ENCODE measurements at places on chromosomes 4 and X.

- no peak for DNase-seq
Observed at GRCh38 chrX:71671938-71672337, 4.6 kb downstream of the LOC101059915 start.

DNA sequence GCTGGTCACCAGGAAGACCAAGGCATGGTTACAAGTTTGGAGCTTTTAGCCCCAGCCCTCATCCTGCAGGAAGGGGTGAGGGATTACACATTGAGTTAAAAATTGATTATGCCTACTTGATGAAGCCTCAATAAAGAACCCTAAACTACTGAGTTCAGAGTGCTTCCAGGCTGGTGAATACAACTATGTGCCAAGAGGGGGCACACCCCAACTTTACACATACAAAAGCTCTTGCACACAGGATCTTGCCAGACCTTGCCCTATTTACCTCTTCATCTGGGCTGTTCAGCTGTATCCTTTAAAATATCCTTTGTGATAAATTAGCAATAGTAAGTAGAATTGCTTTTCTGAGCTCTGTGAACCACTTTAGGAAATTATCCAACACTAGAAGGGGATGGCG lies 489.3 kb downstream of the INPP4B start:
- no peak for DNase-seq

- DNase-seq = no peak
Observed at GRCh38 chrX:11759172-11759460, 1.1 kb downstream of the MSL3 start.

DNA sequence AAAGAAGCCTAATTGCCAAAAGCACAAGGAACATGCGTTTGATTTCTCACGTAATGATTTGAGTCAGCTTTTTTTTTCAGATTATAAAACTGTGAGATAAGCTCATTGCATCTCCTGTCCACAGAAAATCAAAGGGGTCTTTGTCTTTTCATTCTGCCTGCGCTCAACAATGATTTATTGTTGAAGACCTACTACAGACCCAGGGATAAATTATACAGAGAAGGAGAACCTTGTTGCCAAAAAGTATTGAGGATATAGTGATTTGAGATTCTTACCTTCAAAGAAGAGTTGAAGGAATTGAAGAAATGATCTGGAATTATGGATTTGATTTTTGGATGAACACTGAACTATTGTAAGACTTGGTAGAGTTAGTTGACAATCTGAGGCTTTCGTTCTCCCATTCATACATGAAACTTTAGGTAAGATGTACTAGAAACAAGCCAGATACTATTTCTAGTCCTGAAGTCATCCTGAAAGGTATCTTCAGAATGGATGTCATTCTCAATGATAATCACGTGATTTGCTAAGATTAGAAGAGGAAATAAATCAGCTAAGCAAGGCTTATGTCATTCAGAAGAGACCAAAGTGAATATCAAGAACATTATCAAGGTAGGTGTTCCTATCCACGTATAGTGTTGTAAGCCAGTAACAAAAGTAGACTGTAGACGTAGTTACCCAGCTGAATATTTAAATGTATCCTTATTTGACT lies 71.1 kb upstream of the SCOC start:
- DNase-seq = no peak

DNA sequence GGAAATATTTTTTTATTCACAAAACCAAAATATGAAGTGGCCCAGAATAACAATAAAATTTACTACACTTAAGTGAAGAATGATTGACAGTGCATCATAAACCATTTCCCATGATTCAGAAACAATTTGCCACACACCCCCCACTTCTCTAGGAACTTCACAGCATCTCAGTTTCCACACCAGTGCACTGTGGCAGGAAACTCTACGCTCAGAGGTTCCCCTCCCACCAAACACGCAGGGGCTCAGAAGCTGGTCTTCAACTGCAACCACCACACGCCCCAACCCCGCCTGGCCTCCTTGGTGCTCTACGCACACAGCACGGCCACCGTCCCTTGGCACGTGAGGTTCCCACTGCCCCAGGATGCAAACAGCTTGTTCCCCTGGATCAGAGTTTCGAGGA lies 63.7 kb downstream of the ZFYVE28 start:
- no peak for DNase-seq

DNA sequence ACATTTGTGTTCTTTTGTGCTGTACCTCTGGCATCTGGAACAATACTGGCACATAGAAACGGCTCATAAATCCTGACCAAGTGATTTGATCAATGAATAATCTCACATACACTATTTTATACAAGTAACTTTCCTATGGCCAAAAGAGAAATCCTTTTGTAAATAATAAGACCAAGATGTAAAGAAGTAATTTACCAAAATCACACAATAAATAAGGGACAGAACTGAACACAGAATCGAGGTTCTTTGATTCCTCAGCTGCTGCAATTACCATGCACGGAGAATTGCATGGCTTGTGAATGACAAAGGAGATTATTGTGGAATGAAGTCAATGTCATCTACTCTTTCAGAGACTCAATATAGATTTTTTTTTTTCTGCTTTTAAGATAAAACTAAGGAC lies 576.8 kb upstream of the SMIM31 start:
- DNase-seq = peak; percentile 88

- no peak for DNase-seq
Observed at GRCh38 chr4:185700048-185700447, 111.9 kb downstream of the SORBS2 start.

DNA sequence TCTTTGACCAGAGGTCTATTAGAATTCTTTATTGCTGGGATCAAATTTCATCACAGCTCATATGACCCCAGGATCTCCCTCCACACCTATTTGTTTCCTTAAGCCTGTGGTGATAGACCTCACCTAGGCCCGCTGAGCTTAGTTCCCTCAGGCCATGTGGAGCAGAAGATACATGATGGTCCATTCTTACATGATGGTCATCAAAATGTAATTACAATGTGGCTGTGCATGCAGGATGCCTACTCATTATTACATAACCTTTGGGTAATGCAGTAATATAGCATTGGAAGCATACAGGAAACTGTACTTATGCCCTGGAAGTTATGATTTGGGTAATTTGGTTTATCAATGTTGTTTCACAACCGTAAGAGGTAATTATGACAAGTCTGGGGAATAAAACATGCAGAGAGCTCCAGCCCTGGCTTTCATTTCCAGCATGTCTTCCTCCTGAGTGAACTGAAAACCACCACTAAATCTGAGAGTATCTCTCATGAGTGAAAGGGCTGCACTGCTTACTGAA lies 67.0 kb upstream of the AGA start:
- no peak for DNase-seq

- DNase-seq = no peak
Observed at GRCh38 chr4:82293304-82293703, 80.5 kb downstream of the HNRNPD start.

- DNase-seq = no peak
Observed at GRCh38 chrX:154509455-154509854, 6.6 kb downstream of the FAM3A start.

DNA sequence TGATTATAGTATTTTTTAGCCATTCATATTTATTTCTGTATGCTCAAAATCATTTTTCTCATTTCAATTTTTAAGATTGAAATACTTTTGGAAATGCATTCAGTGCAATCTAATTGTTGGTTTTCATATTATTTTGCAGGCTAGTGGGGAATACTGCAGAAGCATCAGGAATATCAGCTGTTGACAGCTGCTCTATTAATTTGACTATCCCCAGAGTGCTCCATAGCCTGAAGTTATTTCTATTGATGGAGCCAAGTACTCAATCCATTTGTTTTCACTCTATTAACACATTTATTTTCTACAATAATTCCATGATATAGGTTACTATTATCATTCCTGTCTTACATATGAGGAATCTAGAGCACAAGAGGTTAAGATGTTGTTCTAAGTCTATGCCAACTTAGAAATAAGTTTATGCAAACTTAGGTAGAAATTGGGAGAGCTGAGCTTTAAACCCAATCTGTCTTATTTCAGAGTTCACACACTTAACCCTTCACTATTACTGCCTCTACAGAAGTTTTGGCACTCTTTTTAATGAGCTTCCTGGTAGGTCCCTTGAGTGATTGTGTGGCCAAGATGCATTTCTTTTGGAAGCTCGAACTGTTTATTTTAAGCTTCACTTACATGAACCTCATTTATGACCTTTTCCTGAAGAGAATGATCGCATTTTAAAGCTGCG lies 65.6 kb upstream of the PCDH18 start:
- no peak for DNase-seq

DNA sequence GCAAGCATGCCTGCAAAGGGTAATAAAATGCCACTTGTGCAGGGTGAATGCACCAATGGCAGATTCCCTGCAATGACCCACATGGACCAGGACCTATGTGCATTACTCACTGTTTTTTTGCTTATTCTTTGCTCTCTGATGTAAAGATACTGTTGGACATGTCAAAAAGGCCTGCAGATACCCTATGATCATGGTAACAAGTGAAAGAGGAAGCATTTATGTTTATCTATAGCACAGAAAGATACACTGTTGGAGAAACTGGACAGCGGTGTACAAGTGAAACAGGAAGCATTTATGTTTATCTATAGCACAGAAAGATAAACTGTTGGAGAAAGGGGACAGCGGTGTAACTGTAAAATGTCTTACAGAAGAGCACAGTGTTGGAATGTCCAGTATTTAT lies 127.5 kb downstream of the PAPSS1 start:
- no peak for DNase-seq

- DNase-seq = no peak
Observed at GRCh38 chrX:110989869-110990268, 106.1 kb upstream of the PAK3 start.

DNA sequence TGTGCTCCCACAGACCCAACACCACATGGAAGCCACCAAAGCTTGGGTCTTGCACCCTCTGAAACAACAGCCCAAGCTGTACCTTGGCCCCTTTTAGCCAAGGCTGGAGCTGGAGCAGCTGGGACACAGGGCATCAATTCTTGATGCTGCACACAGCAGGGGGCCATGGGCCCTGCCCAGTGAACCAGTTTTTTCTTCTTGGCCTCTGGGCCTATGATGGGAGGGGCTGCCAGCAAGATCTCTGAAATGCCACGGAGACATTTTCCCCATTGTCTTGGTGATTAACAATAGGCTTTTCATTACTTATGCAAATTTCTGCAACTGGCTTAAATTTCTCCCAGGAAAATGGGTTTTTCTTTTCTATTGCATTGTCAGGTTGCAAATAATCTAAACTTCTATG lies 49.0 kb downstream of the SPANXA2 start:
- no peak for DNase-seq

- no peak for DNase-seq
Observed at GRCh38 chr4:107278791-107279483, 242.8 kb upstream of the DKK2 start.

- no peak for DNase-seq
Observed at GRCh38 chr4:150394046-150394445, 187.9 kb upstream of the MAB21L2 start.

GRCh38 chr4:140326395-140326993 lies 47.0 kb upstream of the SCOC start:
- peak; percentile 24 for DNase-seq

GRCh38 chr4:158811704-158812103 lies 42.9 kb downstream of the FNIP2 start:
- DNase-seq = no peak

DNA sequence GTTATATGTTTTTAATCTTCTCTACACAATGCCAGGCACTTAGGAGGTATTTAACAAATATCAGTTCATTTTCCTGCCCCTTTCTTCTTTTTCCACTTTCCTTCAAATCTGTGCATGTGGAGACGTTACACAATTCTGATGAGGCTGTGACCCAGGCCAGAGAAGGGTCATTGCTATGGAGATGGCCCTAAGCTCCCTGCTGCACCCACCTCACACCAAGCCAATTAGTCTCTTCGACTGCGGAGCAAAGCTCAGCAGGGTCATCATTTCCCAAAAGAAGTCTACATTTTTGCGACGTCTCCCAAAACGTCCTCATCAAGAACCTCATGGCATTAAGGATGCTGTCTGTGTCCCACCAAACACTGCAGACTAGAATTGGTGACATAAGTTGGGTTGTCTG lies 28.9 kb upstream of the VEGFD start:
- DNase-seq = no peak

DNA sequence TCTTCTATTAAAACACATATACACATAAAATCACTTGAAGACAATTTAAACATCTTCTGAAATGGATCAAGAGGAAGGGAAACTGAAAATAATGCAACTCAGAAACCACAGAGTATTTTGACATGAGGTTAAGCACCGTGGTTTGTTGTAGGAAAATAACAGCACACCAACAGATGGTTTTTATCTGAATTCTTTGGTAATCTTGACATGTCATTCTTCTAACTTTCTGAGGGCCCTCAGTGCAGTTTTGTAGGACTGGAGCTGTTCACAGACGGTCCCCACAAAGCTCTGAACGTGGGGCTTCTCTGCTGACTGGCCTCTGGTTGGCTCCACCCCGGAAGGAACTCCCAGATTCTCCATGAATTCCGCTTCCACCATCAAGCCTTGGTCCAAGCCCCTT lies 16.0 kb upstream of the TLR8 start:
- no peak for DNase-seq

DNA sequence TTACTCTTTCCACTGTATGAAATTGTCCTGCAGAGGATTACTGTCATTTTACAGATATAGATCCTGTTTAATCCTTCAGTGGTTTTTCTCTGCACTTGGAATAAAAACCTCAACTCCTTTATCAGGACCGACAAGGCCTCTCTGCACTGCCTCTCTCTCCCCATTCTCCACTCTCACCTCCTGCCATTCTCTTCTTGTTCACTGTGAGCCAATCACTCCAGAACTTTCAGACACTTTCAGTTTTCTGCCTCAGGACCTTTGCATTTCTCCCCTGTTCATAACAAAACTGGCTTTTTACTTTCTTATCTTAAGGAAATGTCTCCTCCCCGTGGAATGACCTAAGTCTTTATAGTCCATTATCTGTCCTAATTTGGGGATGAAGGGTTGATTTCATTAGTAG lies 137.3 kb downstream of the ELOVL6 start:
- no peak for DNase-seq

- no peak for DNase-seq
Observed at GRCh38 chr4:99084595-99084994, 4.0 kb downstream of the ADH5 start.

DNA sequence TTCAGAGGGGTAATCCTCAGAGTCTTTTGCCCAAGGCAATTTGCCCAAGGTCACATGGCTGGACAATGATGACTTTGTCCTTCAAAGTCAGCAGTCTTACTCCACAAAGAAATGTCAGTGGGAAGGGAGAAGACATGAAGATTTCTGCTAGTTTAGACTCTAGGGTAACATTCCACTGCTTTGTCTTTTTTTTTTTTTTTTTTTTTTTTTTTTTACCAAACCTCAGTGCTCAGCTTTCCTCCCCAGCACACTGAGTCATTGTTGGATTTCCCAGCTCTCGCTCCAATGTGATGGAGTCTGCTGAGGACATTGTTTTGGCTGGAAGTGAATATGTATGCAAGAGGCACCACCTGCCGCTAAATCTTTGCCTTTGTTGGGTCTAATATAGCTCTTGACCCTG lies 7.2 kb upstream of the C1QTNF7 start:
- no peak for DNase-seq

Data from HAP-1 (cell line).